Mucosa of gallbladder (tissue), 1 donor: ENCODE measurements at places on chromosomes 12 and 14.
A peak's percentile ranks its signal among the peaks of the same experiment; 100 is the strongest.

- no peak for DNase-seq
Measured at GRCh38 chr12:7129287-7129871, 690 bp upstream of the RBP5 start.

- DNase-seq, result no peak
Measured at GRCh38 chr12:88400302-88400701, 180.0 kb downstream of the KITLG start.

DNA sequence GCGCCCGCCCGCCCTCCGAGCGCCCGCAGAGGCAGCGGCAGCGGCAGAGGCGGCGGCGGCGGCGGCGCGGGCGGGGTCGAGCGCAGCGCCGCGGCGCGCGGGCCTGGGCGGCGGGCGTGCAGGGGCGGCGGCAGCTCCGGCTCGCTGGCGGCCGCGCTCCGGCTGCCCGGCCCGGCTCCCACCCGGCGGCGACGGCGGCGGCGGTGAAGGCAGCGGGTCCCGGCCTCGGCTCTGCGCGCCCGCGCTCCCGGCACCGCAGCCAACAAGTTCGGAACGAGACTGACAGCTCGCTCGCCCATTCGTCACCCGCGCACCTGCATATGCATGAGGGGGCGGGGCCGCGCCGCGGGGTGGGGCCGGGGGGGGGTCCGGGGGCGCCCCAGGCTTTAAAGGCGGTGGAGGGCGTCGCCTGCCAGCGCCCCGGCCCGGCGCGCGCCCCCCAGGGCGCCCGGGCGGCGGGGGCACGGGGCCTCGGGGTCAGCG is at the start of gene JAG2:
JAG2 (minus strand) TSS at position 281 of the 483 bp plus-strand sequence. CDS start 356 bp downstream, outside the sequence.
- no peak for DNase-seq

GRCh38 chr14:57761800-57762199 is 104.1 kb downstream of the SLC35F4 start:
- DNase-seq, result no peak

GRCh38 chr12:59699421-59700152 is 103.8 kb downstream of the SLC16A7 start:
- no peak for DNase-seq

- DNase-seq, result no peak
Measured at GRCh38 chr12:50066402-50066801, 9.0 kb downstream of the ASIC1 start.

GRCh38 chr12:53182903-53183302 is 2.2 kb upstream of the CSAD start:
- DNase-seq, result no peak

DNA sequence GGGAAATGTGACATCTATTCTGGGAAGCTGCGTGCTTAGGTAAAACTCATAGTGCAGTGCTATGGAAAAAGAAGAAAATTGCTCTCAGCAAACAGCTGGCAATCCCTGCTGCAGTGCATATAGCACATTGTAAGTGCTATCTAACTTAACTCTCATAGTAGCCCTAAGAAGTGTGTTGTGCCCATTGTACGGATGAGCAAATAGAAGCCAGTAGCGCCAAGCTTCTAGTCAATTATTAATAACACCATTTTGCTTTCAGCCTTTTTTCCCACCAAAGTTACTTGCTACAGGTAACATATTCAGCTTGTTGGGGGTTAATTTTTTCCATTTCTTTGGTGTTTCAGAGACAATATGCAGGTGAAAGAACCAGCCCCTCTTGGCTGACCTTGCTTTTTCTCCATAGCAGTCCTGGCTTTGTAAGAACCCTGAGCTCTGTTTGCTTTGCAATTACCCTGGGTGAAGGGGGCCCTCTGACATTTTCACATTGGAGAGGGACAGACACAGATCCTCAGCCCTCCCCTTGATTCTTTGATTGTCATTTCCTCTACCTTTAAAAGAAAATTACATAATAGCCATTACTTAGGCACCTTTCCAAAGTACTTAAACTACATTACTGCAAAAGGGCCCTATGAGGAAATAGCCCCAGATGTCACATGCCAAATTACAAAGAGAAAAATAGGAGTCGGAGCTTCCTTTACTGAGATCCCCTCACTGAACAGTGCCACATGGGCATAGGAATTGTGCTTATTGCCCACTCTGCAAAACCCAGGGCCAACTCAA is 576.2 kb upstream of the TBX3 start:
- no peak for DNase-seq

DNA sequence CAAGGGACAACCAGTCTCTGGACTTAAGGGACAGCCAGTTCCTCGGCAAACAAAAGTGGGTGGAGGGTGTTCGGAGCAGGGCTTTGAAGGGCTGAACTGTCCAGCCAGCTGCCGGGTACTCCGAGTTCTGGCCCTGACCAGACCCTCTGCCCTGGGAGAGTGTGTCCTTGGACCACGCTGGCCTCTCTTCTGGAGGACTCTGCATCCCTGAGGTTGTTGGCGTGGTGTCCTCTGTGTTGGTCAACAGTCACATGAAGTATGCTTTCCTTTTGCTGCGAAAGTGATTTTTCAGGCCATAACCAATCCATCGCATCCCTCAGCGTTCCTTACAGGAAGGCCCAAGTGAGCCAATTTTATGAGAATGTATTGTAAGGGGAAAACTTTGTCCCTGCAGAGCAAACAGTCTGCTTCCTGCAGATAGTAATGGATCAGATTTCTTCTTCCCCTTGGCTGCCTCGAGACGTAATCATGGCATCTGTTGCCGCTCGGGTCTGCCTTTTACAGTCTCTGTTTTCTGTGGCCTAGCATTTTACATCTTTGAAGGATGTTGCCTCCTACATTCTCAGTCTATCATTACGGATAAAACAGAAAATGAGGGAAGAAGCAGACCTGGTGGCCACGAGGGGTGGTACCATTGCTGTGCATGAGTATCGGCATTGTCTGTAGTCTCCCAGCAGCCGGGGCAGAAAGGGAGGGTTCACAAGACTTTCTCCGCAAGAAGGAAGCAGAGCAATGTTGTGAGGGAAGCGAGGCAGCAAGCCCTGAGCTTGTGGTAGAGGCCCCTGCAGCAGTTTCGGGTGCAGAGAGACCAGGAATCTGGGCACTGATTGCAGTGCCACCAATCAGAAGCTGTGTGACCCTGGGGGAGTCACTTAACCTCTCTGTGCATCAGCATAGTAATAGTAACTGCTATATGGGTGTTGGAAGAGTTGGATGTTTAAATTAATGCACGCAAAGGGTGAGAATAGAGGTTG is 47.4 kb downstream of the SMIM41 start:
- DNase-seq, result no peak

DNA sequence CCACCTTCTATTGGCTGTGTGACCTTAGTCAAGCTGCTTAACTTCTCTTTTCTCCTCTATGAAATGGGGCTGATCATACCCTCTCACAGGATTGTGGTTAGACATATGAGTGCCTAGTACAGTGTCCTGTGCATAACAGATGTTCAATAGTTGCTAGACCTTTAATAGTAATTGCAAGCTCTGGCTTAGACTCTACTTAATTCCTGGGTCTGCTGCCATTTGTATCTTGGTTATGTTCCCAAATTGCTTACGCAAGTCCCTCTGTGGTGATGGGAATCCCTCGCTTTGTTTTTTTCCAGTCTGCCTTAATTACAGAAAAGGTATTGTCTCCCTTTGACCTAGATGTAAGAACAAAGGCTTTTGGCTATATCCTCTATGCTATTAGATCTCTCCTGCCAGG is 15.1 kb downstream of the SUDS3 start:
- DNase-seq, result no peak

DNA sequence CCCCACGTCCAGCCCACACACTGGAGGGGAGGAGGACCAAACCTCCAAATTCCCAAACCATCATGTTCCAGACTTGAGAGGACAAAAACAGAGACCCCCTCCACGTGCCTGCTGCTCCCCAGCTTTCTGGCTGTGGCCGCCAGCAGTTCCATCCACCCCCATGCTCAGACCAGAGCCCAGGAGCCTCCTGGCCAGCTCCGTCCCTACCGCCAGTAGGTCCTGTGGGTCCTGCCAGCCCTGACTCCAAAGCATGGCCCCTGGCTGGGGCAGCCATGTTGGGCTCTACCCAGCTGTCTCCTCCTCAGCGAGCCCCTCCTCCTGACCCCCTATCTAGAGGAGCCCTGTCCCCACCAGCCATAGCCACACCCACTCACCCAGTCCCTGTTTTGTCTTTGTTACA is 227.3 kb upstream of the RTL1 start:
- peak; percentile 8 for DNase-seq

- DNase-seq, result no peak
Measured at GRCh38 chr12:132619386-132620112, 973 bp downstream of the P2RX2 start.

- DNase-seq, result no peak
Measured at GRCh38 chr12:76790564-76791552, 26.9 kb downstream of the ZDHHC17 start.

GRCh38 chr14:62081951-62082350 is 319.7 kb downstream of the SNAPC1 start:
- no peak for DNase-seq

GRCh38 chr14:75399843-75400775 is 27.7 kb upstream of the JDP2 start:
- DNase-seq, result peak; percentile 94

GRCh38 chr12:45737638-45738037 is 8.1 kb downstream of the ARID2 start:
- DNase-seq, result no peak

DNA sequence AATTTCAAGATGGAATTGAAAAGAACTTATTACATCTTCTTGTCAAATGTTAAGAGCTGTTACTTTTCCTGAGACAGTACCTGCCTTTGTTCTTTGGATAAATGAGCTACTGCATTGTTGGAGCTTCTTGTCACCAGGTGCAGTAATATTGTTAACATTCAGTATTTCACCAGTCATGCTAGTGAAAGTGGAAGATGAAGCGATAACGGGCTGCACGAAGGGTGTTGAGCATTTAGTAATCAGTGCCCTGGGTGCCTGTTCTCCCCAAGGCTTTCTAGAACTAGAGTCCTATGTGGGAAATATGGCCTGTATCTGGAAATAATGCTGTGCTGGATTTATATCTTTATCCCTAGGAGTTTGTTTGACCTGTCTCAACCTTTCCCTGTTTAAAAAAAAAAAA is 83.2 kb downstream of the PPP2R5C start:
- no peak for DNase-seq
